AG20443 (cell line): ENCODE measurements at places on chromosomes 3 and 15.
A peak's percentile ranks its signal among the peaks of the same experiment; 100 is the strongest.

- DNase-seq, result no peak
These were observed 13.2 kb downstream of the C3orf22 start for GRCh38 chr3:126545544-126545943.

DNA sequence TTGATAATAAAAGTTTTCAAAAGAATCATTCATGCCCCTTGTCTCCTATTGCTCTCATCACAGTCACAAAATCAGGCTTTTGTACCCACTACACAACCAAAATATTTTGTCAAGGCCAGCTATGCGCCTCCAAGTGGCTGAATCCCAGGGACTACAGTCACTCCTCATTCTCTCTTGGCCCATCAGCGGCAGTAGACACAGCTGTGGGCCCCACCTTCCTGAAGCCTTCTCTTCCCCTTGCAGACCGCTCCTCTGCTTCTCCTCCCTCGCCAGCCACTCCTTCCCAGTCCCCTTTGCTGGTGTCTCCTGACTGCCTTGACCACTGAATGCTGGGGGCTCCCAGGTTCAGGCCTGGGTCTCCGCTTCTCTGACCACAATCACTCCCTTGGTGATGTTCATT, 52.1 kb downstream of the LSM3 start:
- no peak for DNase-seq

- no peak for DNase-seq
These were observed 6.2 kb downstream of the ZXDC start for GRCh38 chr3:126469479-126469878.

DNA sequence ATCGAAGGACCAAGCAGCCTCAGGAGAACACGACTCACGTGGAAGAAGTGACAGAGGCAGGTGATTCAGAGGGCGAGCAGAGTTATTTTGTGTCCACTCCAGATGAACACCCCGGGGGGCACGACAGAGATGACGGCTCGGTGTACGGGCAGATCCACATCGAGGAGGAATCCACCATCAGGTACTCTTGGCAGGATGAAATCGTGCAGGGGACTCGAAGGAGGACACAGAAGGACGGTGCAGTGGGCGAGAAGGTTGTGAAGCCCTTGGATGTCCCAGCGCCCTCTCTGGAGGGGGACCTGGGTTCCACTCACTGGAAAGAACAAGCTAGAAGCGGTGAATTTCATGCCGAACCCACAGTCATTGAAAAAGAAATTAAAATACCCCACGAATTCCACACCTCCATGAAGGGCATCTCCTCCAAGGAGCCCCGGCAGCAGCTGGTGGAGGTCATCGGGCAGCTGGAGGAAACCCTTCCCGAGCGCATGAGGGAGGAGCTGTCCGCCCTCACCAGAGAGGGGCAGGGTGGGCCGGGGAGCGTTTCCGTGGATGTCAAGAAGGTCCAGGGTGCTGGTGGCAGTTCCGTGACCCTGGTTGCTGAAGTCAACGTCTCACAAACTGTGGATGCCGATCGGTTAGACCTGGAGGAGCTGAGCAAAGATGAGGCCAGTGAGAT, 26.0 kb downstream of the SYNM start:
- DNase-seq, result no peak

GRCh38 chr3:128313935-128314334, 152.8 kb downstream of the DNAJB8 start:
- no peak for DNase-seq

GRCh38 chr3:63845215-63845614, 18.4 kb downstream of the THOC7 start:
- DNase-seq, result no peak

GRCh38 chr3:4425055-4425454, 42.0 kb downstream of the SUMF1 start:
- DNase-seq, result no peak

GRCh38 chr15:94125156-94125555, 106.2 kb upstream of the MCTP2 start:
- DNase-seq, result peak; percentile 64

GRCh38 chr3:20066850-20067617, 26.8 kb downstream of the KAT2B start:
- peak; percentile 23 for DNase-seq

GRCh38 chr3:52089691-52090090, 33.3 kb upstream of the DUSP7 start:
- DNase-seq, result no peak

- no peak for DNase-seq
These were observed 697 bp upstream of the RAB5A start for GRCh38 chr3:19945969-19946831.

DNA sequence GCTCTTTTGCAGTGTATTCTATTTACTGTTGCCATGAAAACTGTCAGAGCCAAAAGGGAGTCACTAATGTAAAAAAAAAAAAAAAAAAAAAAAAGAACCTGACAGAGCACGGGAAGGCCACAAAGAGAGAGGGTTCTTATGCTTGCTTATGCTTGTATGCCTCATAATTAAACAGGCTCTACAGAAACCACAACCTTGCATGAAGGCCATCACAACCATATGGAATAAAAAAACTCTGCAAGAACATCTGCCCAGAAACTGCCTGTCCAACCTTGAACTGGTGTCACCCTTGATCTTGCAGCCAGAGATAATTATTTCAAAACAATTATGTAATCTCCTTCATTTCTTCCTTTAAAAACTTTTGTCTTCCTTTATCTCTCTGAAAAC, 50.1 kb downstream of the CFAP20DC start:
- DNase-seq, result peak; percentile 17

DNA sequence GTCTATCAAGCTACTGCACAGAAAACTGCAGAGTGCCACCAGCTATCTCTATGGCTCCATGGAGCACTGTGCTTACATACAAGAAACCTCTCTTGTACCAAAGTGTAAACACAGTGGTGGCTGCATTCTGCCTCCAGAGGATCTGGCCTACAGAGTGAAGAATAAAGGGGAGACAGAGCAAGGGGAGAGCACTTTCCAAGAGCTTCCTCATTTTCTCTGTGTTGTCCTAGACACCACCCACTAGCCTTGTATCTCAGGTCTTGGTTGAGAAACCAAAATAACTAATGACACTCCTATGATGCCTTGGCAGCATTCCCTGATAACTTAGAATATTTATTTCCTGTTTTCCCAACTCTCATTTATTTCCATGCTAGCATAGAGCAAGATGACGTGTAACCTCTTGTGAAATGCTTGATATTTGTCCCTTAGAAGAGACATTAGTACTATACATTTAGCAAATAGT, 56.9 kb upstream of the PHLDB2 start:
- DNase-seq, result peak; percentile 42

GRCh38 chr15:66886241-66886675, 179.1 kb upstream of the SMAD3 start:
- DNase-seq, result no peak

DNA sequence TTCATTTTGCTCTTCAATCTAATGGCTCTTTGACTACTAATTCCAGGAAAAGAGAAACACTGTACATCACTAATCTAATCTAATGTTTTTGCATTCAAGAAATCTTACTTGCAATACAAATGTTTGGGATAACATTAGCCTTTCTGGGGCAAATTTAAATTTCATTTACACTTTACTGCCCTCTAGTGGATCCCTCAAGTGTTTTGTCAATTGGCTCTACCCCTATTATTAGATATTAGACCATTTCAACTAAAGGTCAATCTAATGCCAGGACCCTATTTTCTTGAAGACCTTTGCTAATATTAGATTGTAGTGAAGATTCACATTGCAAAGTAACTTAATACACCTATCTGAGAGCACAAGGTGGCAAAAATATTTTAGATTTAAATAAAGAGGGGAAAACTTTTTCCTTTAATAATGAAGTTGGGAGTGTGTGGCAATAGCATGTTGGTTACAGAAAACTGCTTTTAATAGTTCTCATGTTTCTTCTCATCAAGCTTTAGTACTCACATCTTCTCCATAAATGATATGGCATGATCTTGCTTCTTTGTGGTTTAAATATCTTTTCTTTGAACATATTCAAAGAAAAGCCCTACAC, 5.0 kb downstream of the C2CD4A start:
- peak; percentile 26 for DNase-seq

- DNase-seq, result no peak
These were observed 215.1 kb upstream of the MLF1 start for GRCh38 chr3:158355623-158356588.

GRCh38 chr3:184563561-184563925, 2.0 kb downstream of the EPHB3 start:
- no peak for DNase-seq

DNA sequence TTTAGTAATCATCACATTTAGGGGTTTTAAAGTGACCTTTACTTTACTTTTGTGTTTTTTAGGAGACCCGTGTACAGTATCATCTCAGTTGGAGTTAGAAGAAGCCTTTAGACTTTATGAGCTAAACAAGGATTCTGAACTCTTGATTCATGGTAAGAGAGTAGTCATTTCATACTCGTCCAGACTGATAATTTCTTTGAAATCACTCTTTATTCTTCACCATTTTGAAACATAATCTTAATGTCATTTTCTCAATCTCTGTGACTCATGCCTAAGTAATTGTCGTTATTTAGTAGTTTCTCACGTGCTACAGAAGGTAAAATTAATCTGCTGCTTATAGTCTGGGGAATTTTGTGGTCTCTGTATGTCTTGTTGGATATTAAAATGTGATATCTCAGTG, 37.7 kb downstream of the PRKCI start:
- DNase-seq, result no peak

- DNase-seq, result no peak
These were observed 54.5 kb downstream of the PLXNA1 start for GRCh38 chr3:127037418-127037841.

- no peak for DNase-seq
These were observed 23.9 kb downstream of the SLC35A5 start for GRCh38 chr3:112585782-112586181.

- peak; percentile 77 for DNase-seq
These were observed 348.5 kb downstream of the ERC2 start for GRCh38 chr3:56119575-56120349.

GRCh38 chr3:20622304-20622703, 436.3 kb upstream of the SGO1 start:
- peak; percentile 67 for DNase-seq

DNA sequence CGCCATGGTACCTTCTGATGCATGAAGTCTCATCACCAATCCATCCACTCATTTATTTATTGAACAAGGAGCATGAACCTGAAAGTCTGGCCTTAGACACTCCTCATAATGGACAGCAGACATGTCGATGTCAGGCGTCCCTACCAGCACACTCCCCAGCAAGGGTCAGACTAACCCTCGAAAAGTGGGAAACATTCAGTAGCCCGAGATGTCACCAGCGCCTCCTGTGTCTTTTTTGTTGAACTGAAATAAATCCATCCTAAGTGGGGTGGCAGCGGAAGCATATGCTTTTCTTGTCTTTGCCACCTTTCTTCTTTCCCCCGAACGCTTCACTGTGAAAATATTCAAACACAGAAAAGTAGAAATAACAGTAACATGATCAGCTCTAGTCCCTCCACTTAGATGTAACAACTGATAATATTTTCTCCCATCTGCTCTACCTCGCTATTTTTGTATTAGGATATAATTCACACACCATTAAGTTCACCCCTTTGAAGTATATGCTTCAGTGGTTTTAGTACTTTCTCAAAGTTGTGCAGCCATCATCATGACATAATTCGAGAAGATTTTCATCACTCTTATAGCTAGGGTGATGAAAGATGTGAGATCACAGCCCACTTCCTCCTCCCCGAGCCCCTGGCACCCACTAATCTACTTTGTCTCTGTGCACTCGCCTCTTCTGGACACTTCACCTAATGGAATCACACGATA, 121.6 kb downstream of the ADAMTS17 start:
- no peak for DNase-seq

DNA sequence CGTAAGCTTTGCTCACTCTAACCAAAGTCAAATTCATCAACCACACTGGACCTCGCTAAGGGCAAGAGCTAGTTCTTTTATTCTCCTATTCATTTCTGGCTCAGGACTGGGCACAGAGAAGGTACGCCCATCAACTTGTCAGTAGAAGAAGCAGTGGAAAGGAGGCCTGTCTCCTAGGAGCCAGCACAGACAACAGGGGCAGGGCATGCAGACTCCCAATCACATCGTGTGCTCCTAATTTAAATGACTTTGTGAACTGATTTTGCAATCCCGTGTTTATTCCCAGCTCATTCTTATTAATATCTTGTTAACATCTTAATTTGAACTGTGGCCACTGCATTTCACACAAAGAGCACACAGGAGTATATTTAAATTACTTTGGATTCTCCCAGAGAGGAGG, 161.1 kb upstream of the BCL6 start:
- no peak for DNase-seq

DNA sequence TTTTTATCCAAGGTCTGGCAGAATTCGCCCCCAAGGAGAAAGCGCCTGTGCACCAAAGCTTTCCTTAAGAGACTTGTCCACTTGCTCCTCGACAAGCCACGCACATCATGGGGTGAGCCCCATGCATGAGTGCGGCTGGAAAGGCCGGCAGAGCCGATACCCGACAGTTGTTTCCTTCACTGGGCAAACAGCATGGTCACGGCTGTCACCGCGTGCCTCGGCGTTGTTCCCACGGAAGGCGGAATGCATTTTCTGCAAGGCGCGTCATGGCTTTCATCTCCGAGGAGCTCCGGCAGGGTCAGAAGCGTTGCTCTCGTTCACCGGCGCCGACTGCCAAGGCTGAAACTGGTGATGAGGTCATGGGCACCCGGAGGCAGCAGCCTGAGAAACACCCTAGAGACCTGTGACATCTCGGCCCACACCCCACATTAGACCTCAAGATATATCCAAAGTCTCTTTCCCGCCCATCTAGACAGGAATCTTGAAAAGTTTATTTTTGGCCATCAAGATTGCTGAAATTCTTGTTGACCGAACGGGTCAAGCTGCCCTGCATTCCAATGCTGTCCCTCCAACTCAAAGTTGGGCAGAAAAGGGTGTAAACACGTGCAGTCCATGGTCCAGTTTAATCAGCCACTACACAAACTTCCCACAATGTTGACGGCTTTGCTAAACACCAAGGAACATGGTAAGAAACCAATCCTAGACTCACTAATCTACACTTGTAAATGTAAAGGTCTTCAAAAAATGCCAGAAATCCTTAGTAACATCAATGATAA, 604 bp upstream of the TJP1 start:
- peak; percentile 86 for DNase-seq

- peak; percentile 34 for DNase-seq
These were observed 136.0 kb upstream of the RAP2B start for GRCh38 chr3:153026026-153026425.

GRCh38 chr3:172119266-172119969, 80.0 kb downstream of the FNDC3B start:
- DNase-seq, result no peak

GRCh38 chr3:180631317-180631716, 29.4 kb downstream of the TTC14 start:
- DNase-seq, result no peak

GRCh38 chr15:99282586-99282985, 31.3 kb downstream of the LRRC28 start:
- no peak for DNase-seq

GRCh38 chr15:77457191-77457904, 36.7 kb downstream of the HMG20A start:
- no peak for DNase-seq
